ENCODE measurements at places on chromosomes 12 and 14.

- no peak for DNase-seq
Observed at GRCh38 chr14:85616886-85617285, 86.9 kb downstream of the FLRT2 start.

- DNase-seq, result no peak
Observed at GRCh38 chr14:25389948-25390347, 340.0 kb upstream of the STXBP6 start.

DNA sequence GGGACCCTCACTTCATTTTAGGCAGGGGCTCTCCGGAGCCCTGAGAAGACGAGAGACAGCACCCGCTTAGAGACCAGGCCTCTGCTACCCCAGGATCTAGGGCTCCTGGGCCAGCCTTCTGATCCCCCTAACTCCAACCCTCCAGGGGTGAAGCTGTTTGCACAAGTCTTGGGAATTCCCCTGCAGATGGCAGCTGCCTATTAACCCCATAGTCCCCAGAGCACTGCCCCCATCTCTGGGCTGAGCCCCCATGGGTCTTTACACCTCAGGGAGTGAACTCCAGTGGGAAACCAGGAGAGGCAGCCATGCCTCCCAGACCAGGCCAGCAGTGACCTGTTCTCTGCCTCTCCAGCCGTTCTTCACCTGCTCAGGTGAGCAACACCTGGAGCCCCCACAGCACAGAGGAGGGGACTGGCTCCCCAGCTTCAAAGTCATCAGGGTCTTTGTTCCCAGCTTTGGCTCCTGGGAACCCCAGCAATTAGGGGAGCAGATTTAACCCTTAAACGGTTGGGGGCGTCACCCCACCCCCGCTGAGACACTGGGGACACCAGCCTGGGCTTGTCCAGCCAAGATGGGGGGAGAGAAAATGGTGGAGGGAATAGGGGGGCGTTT is 2.3 kb downstream of the WNT10B start:
- DNase-seq, result no peak

DNA sequence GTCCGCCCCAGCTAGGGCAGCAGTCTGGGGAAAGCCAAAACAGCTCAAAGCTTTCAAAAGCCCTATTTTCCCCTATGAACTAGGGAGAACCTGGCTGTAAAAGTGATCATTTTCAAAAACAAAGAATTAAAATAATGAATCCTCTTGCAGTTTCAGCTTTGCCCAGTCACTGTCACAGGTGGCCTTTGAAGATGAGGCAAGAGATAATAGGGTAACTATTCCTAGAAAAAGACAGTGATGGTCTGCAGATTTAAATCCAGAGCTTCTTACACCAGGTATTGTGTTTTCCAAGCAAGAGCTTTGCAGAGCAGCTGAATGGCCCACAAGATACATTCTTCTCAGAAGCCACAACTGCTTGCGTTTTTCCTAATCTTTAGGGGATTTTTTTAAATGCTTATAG is 80.2 kb upstream of the NUDT4 start:
- DNase-seq, result no peak

DNA sequence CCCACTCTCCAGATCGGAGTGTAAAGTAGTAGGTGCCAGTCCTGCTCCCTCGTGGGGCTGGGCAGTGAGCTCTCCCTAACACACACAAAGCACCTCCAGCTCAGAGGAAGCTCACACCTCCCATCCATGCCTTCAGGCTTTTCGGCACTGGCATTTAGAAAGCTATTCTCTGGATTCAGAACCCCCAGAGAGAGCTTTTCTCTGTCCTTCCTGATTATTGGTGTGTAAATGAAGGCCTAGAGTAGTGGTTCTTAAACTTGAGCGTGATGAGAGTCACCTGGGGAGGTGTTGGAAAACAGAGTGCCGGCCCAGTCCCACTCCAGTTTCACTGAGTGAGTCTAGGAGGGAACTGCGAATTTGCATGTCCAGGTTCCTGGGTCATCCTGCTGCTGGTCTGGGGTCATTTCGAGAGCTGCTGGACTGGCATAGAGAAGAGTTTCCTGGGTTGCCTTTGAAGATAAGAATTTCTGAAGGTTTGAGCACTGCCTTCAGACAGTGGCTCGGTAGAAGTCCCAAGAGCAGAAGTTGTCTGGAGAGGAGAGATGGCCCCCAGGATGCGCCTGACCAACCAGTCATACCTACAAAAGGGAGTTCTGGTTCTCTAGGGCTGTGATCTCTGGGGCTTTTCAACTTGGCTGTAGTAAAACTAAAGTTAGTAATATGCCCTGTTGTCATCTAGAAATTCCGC is 15.1 kb downstream of the CD9 start:
- DNase-seq, result no peak

DNA sequence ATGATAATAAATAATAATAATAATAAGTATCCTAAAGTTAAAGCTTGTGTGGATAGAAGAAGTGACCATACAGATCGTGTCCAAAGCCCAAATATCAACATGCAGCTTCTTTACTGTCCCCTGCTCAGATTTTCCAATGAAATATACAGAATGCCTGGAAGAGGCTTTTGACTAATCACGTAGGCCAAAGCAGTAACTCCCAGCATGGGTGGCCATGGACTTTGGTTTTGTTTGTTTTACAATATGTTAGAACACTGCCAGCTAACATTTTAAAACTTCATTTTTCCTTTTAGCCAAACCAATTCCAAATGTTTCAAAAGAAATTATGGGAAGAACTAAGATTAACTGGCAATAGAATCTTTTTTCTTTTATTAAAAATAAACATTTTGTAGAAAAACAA is 400.0 kb upstream of the FLRT2 start:
- DNase-seq, result no peak

DNA sequence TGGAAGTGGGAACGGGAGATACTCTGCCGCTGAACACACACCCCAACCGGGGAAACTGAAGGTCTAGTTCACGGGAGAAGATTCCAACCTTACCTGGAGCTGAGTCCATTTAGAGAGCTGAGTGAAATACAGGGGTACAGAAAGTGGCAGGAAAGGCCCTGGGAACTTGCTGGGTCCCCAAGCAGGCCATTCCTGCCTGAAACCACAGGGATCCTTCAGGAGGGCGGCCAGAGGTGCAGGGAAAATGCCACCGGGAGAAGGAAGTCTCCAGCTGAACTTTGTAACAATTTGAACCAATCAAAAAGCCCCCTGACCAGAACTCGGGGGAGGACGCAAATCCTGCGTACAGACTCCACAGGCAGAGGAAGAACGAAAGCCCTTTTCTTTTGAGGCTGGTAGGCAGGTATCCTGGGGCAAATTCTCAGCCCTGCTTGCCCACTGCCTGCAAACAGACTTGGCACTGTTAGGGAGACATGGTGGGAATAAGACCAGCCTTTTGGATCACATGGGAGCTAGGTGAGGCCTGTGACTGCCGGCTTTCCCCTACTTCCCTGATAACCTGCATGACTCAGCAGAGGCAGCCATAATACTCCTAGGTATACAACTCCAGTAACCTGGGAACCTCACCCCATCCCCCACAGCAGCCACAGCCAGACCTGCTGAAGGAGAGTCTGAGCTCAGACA is 170.9 kb downstream of the SEC23A start:
- DNase-seq, result no peak

GRCh38 chr12:75969768-75970167 is 61.8 kb downstream of the PHLDA1 start:
- DNase-seq, result no peak

- DNase-seq, result no peak
Observed at GRCh38 chr12:14681190-14681589, 15.2 kb downstream of the GUCY2C start.

GRCh38 chr12:49577589-49578315 is 9.8 kb upstream of the MCRS1 start:
- no peak for DNase-seq

GRCh38 chr14:103848175-103849077 is 1.1 kb upstream of the PPP1R13B start:
- DNase-seq, result no peak

- no peak for DNase-seq
Observed at GRCh38 chr12:132066345-132066685, 77.8 kb downstream of the DDX51 start.

DNA sequence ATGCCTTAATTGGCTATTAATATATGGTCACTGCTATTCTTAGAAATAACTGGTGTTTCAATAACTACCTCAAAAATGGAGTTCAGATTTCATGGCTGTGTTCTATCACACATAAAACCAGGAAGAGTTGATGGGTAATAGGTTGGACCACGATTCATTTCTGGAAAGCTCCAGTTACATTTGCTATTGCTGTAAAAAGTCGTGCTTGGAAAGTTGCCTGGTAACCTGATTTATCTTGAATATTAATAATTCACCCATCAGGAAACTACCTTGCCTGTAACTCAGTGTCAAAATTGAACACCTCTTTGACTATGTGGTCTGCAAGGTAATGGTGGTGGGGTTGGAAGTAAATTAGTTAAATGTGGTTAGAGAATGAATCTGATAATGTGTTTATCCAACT is 104.7 kb upstream of the IFNG-AS1 start:
- DNase-seq, result no peak

- no peak for DNase-seq
Observed at GRCh38 chr14:93991212-93991611, 5.9 kb upstream of the CCDC197 start.

GRCh38 chr12:68617160-68617926 is 6.6 kb downstream of the RAP1B start:
- no peak for DNase-seq

- DNase-seq, result no peak
Observed at GRCh38 chr14:64763801-64764621, 59.8 kb downstream of the PLEKHG3 start.

DNA sequence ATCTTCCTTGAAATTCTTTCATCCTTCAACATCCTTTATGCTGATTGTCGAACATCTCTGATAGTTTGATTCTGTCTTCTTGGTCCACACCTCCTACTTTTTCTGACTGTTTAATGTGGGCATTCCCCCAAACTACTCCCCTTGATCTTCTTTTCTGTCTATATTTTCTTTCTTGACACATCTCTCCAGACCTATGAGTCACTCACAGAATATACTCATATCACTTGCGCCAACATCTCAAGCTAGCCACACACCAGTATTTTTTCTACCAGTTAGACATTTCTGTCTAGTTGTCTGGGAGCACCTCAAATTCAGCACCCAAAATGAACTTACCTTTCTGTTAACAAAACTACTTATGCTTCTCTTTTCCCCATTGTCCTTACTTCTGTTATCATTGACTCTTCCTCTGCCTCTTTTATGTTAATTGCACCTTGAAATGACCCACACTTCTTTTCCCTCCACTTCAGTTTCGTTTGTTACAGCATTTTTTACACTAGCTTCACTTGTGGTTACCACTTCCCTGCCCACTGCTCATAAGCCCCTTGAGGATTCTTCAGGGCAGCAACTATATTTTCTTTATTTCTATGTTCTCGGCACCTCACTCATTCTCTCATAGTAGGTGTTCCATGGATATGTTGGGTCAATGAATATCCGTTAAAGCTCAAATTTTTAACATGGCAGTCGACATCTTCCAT is 33.5 kb downstream of the TSHR start:
- no peak for DNase-seq

- no peak for DNase-seq
Observed at GRCh38 chr12:82954064-82954463, 267.4 kb downstream of the TMTC2 start.

GRCh38 chr12:84572196-84572595 is 340.4 kb downstream of the SLC6A15 start:
- no peak for DNase-seq

DNA sequence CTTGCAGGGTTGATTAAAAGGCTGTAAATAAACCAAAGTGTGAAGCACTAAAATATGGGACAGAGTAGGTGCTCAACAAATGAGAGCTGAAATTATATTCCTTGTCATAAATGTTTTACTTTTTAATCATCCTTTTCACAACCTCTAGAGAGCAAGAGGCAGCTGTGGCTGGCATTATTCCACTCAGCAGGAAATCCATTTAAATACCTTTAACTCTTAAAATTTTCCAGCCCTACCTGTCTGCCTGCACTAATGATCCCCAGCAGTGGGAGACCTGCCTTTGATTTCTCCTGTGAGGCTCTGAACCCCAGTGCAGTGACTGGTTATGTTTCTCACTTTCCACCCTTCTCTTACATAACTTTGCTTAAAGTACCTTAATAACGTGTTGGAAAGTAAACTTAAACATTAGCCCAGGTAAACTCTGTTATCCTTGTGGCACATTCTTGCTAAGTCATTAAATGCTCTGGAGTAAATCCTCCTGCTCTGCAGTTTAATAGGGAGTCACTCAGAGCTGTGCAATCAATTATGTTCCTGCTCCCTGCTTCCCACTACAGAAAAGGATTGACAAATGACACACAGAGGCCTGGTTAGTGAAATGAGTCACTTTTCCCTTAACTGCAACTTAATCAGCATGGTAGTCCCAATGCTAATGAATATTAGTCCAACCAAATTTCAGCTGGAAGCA is 755.7 kb upstream of the USP15 start:
- DNase-seq, result no peak

- no peak for DNase-seq
Observed at GRCh38 chr12:9697619-9698018, 28.1 kb downstream of the CLEC2D start.

GRCh38 chr12:105748806-105749600 is 389.8 kb downstream of the NUAK1 start:
- DNase-seq, result peak; percentile 72

DNA sequence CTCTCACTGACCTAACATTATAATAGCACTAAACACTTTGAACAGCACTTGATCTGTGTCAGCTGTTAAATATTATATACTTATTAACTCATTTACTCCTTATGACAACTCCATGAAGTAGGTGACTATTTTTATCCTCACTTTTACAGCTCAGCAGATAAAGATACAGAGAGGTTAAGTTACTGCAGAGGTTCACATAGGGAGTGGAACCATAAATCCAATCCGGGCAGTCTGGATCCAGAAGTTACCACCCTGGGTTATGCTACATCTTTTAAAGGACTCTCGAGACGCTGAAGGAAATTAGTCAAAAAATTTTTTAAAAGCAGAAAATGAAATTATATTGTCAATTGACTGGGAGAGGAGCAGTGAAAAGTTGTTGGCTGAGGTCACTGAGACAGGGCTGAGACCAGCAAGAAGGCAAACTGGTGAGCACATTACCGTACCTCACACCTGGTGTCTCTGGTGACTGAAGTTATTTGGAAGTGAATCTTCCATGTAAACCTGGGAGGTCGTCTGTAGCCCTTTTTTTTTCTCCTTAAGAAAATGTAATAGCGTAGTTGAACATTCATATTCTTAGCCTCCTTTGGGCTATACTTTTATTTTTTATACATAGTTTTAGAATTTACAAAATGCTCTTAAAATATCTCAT is 1.2 kb upstream of the RIMKLB start:
- DNase-seq, result no peak

Measured in non-pigmented ciliary epithelial cell (primary cell).